Activated CD8-positive, alpha-beta memory T cell treated with anti-CD3 and anti-CD28 coated beads for 4 hours (primary cell): ENCODE measurements at places on chromosomes 4 and X.

DNA sequence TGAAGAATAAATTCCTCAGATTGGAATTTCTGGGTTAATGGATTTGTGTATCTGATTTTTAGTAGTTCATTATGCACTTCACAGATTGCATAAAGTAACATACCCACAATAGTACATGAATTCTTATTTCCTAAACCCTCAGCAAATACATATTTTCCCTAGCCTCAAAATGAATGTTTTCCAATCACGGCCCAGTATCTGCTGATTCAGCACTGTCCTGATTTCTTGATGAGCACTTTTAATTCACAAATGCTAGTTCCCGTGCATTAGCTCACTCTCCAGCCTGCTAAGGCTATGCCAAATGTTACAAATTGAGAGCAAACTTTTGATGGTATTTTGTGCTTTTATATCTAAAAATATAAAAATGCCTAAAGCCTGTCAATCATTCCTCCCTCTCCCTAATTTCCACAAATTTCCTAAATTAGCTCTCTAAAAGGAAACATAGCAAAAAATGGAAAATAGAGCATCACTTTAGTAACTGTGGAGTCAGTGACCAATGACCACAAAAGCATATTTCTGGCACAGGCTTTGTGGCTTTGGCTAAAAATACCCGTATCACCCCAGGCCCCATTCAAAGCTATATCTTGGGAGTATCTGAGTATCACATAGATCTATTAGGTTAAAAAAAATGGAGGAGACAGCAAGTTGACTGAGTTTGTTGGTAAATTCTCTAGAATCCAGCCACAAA is 75.5 kb downstream of the NAF1 start:
- DNase-seq, result no peak

GRCh38 chrX:136168929-136169735 is 21.8 kb downstream of the FHL1 start:
- DNase-seq, result no peak

DNA sequence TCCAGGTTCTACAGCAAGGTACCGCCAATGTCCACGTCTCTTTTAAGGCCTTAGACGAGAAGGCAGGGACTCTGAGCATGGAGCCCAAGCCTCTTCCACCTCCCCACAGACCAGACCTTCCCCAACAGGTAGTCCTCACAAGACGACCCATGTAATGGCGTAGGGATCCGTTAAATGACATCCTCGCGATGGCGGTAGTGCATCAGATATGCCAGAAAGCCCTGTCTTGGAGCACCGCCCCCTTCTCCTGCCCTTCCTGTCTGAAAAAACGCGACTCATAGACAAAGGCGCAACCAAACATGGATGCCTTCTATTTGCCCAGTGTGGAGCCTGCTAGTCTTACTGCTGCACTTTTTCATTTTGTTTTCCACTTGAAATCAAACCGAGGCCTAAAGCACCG is 185.4 kb downstream of the OR13H1 start:
- no peak for DNase-seq

DNA sequence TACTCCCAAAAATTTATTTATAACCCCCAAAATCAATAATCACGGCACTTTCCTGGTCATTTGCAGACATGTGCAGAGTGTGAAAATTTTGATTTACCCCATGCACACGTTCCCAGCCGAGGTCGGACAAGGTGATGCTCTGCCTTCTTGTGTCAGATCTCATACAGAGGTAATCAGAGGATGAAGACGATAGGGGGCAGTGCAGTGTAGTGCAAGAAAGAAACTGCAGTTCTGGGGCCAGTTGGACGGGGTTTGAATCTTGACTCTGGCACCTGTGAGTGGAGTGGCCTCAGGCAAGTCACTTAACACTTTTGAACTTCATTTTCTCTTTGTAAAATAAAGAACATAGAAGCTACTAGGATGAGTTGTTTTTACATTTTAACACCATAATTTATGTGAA is 88.4 kb downstream of the FRMPD3 start:
- no peak for DNase-seq

GRCh38 chrX:31547416-31547815 is 475.6 kb upstream of the FTHL17 start:
- no peak for DNase-seq

DNA sequence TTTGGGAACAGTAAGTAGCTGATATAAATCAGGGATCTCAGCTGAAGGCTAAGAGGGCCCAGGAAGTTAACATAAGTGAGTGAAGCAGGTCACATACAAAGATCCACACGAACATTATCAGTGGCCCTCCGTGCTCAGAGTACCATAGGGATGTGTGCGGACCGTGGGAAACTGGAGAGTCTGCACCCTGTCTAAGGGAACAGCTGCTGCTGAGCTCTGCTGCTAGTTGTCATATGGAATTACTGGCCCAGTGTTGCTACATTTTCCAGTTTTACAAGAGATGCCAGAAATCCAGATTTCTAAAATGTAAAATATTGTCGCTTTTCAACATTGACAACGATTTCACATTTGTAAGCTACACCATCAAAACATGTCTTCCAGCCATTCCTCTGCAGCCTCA is 90.5 kb downstream of the RTL5 start:
- DNase-seq, result no peak

GRCh38 chrX:139112432-139112831 is 400.9 kb upstream of the FGF13 start:
- no peak for DNase-seq

DNA sequence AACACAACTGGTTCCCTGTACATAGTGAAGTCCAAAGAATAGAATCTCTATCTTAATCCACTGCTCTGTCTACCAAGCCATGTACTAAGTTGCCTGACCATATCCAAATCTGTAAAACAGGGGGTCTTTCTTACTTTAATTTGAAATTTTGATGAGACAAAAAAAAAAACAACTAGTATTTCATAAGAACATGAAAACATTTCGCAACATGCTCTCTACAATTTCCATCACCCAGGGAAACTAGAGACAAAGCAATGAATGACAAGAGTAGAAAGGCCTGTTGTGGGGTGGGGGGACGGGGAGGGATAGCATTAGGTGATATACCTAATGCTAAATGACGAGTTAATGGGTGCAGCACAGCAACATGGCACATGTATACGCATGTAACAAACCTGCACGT is 279.9 kb downstream of the PPP3CA start:
- no peak for DNase-seq

DNA sequence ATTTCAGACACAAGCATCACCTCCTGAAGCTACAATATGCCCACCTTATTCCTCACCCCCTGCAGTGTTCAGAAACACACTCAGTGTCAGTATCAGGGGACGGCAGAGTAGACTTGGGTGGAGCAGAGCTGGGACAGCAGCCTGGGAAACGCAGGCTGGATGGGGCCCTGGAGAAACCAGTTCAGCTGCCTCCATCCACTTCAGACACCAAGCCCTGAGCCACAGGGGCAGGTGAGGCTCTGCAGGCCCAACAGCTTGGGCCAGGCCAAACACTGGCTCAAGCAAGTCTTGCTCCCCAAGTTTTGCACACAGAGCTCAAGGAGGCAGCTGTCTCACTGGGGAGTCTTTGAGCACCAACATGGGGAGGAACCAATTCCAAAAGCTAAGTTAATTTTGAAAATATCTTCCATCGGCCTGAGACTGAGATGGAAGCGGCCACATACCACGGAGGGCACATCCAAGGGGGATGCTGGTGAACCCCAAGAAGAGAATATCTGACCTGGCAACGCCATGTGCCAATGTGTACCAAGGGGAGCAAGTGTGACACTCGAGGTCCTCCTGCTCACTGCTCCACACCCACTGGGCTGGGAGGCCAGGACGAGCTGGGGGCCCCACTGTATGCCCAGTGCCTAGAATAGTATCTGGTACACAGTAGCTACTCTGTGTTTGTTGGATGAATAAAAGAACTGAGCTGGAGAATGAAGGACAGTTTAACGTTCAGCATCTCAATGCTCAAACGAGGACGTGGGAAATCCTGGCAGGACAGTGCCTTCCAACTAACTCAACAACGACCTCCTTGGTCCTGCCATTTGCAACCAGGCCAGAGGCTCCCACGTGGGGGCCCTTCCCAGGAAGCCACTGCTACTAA is 45.6 kb downstream of the PPP2R2C start:
- no peak for DNase-seq

GRCh38 chr4:185730387-185730786 is 81.6 kb downstream of the SORBS2 start:
- no peak for DNase-seq

DNA sequence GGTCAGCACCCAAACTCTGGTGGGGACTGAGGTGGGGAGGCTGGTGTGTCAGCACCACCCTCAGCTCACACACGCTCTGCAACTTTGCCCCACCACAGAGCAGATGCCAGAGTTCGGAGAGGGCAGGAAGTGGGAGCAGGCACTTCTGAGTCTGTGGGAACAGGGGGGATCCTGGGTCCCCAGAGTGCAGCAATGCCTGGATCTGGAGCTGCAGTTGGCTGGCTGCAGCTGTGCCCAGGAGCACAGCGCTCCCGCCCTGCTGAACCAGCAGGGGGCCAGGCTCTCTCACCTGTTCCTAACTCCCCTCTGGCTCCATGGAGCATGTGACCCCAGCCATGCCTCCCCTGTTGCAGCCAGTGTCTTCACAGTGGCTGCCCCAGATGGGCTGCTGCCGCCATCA is 252.4 kb downstream of the SPOCK3 start:
- no peak for DNase-seq

DNA sequence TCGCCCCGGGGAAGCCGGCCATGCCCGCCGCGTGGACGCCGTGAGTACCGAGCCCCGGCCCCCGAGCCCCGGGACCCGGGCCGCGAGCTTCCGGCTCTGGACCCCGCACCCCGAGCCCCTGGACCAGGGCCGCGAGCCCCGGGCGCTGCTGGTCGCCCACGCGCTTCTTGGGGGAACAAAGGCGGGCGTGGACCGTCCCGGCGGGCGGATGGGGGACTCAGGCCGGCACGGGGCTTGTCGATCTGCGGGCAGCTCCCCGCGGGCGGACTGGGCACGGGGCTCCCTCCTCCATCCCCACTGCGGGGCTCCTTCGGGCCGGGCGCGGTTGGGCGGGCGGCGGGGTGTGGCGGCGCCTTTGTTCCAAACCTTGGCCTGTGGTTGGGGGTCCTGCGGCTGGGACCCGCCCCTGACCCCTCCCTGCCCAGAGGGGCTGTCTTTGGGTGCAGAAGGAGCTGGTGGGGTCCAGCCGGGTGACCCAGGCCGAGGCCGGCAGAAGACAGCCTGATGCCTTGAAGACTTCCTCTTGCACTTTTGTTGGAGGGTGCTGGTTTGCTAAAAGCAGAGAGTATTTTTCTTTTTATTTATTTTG is 25.2 kb upstream of the ADD1 start:
- DNase-seq, result no peak
